ENCODE measurements at places on chromosomes 3 and 15. TPM values are rescaled to one million over a fixed set of nuclear protein-coding genes. Genes with fewer than 3 reads are reported as not detected.

The C3orf33 gene
- 1.6 TPM for total RNA-seq

The RBP2 gene
- not detected for total RNA-seq

The SLC27A2 gene
- total RNA-seq = 0.26 TPM

The PLSCR5 gene
- total RNA-seq = not detected

The SLC12A8 gene
- 13.2 TPM for total RNA-seq

The ERICH6 gene
- total RNA-seq = 0.03 TPM

The GCHFR gene
- 0.85 TPM for total RNA-seq

The ATP6V1A gene
- 105 TPM for total RNA-seq

The GOLGA8J gene
- not detected for total RNA-seq

The PCSK6 gene
- total RNA-seq = 1.1 TPM

The MESP2 gene
- total RNA-seq = 0.66 TPM

The IFT122 gene
- 26.6 TPM for total RNA-seq

The ARNT2 gene
- total RNA-seq = 10.4 TPM

The ASB7 gene
- 17.1 TPM for total RNA-seq

The MUC4 gene
- not detected for total RNA-seq

The SAMMSON gene
- total RNA-seq = not detected

The CHRFAM7A gene
- total RNA-seq = 1.5 TPM

The RLBP1 gene
- total RNA-seq = not detected

The LIPH gene
- 0.43 TPM for total RNA-seq

The BOC gene
- 7.6 TPM for total RNA-seq

The ITGA11 gene
- 190 TPM for total RNA-seq

The TF gene
- 0.20 TPM for total RNA-seq

The NLGN1 gene
- total RNA-seq = 2.3 TPM

The DISP2 gene
- total RNA-seq = 0.17 TPM

The DENND6A gene
- total RNA-seq = 15.9 TPM

The PRSS50 gene
- not detected for total RNA-seq

The CCDC54 gene
- not detected for total RNA-seq

The CPNE9 gene
- not detected for total RNA-seq

The TRA2B gene
- 72.1 TPM for total RNA-seq

The ABI3BP gene
- total RNA-seq = 148 TPM

The LRRFIP2 gene
- 53.3 TPM for total RNA-seq

The GRM2 gene
- total RNA-seq = 0.07 TPM

The RAB6B gene
- 4.2 TPM for total RNA-seq

The COL6A5 gene
- not detected for total RNA-seq

The MYO5C gene
- 0.07 TPM for total RNA-seq

The GP9 gene
- total RNA-seq = not detected

The CACNA1D gene
- 0.07 TPM for total RNA-seq

The CYP1A2 gene
- total RNA-seq = not detected

The GPR171 gene
- total RNA-seq = not detected

The SH2D7 gene
- total RNA-seq = not detected

The PTH1R gene
- 0.20 TPM for total RNA-seq

The OR5AC2 gene
- not detected for total RNA-seq

The OCA2 gene
- total RNA-seq = not detected

The TAGLN3 gene
- 3.5 TPM for total RNA-seq

The CADM2 gene
- not detected for total RNA-seq

The SLC51B gene
- not detected for total RNA-seq

The IDH2 gene
- total RNA-seq = 61.6 TPM

The HDAC11 gene
- 22.4 TPM for total RNA-seq

The FOXB1 gene
- not detected for total RNA-seq

The PRRT3 gene
- 4.7 TPM for total RNA-seq

The IL17RC gene
- total RNA-seq = 22.2 TPM

Data from smooth muscle cell of the pulmonary artery (primary cell).